ENCODE measurements at places on chromosomes 12 and 14.

- no peak for DNase-seq
Measured at GRCh38 chr12:19506497-19506896, 67.2 kb downstream of the AEBP2 start.

- no peak for DNase-seq
Measured at GRCh38 chr12:33116284-33116683, 219.7 kb upstream of the PKP2 start.

- no peak for DNase-seq
Measured at GRCh38 chr12:26919216-26919555, 18.6 kb downstream of the INTS13 start.

DNA sequence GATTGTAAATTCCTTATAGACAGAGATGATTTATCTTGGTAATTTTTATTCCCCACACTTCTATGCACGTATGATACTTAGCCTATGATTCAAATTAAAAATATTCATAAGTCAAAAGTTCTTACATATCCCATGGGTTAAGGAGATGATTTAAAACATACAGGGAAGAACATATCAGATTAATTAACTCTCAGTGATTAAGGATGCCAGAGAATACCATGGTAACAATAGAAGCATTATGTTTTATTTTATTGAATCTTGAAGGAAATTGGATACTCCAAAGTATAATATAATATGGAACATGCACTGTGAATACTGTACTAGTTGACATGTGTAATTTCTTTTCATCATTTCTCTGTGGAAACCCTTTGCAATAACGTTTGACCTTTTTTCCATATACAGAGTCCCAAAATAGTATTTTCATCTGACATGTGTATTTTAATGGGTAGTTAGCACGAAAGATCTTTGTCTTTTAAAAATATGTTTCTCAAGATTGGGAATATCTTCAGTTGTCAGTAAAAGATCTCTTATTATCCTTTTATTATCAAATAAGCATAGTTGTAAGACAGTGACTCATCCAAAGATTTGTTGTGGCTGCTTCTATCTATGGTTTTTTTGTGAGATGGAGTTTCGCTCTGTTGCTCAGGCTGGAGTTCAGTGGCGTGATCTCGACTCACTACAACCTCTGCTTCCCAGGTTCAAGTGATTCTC is 166.7 kb downstream of the RAD51B start:
- no peak for DNase-seq

DNA sequence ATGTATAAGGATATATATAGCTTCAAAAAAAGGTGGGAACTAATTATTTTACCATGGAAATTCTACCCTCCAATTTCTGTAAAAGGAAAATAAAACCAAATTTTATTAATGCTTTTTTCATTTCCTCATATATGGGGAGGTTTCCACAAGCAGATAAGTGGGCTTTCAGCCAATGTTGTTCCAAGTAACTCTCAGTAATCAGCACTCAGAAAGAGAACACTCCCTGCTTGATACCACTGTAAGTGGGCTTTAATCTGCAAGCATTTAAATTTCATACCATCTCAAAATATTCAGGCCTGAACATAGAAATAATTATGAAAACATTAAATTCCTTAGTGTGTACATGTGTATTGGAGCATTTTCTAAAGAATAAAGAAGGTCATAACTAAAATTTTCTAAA is 827.6 kb downstream of the C12orf50 start:
- DNase-seq, result no peak

DNA sequence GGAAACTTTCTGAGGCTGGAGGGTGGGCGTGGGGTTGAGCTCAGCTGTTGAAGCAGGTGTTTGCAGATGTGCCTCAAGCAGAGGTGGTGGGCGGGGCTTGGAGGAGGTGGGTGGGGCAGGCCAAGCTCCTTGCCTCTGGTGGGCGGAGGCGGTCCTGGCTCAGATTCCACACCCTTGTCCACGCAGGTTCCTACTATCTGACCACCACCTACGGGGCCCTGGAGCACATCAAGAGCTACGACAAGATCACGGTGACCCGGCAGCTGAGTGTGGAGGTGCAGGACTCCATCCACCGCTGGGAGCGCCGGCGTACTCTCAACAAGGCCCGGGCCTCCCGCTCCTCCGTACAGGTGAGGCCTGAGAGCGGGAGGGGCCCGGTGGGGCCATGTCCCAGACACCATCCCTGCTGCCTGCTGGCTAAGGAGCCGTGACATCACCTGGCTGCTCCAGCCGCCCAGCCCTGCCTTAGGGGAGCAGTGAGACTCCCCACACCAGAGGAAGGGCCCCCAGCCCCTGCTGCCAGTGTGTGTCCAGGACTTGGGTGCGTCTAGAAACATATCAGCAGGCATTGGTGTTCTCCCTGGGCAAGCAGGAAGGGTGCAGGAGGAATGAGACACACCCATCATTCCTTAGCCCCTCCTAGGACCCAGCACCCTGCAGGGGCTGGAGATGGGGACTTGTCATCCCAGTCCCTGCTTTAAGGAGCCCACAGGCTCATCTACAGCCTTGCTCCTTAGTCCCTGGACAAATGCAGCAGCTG is 63.4 kb downstream of the LGMN start:
- no peak for DNase-seq

GRCh38 chr12:130153803-130154202 is 8.5 kb upstream of the FZD10 start:
- DNase-seq, result no peak

DNA sequence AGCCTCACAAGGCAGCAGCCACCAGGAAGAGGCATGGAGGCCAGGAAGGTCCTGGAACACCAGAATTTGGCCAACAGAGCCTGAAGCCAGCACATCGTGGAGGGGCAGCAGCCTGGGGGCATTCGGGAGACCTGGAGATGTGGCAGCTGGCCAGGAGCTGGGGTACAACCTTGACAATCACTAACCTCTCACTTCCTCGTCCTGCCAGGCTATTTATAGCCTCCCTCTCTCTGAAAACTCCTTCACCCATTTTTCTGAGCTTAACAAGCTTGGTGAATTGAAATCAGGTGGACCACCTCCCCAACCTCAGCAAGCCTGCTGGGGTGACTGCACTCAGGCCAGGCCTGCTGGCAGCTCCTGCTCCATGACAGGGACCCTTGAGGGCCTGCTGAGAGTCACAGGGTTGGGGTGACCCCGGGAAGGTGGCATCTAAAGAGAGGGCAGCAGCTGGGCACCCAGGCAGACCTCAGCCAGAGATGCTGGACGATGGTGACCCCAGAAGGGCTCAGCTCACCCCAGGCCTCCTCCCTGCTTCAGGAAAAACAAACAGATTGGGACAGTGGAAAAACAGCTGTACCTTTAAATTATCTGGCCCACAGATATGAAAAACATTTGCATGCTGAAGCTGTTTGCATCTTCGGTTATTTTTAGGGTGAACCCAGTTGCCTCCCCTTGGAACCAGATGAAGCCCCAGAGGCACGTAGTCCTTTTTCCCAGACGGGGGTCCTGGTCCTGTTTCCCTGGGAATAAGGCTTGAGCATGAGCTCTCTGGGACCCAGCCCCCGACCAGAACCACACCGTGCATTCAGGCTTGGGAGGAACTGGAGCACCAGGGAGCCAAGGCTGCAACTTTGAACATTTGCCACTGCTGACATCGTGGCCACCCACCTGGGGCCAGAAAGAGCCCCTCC is 67.0 kb downstream of the PITPNM2 start:
- no peak for DNase-seq

DNA sequence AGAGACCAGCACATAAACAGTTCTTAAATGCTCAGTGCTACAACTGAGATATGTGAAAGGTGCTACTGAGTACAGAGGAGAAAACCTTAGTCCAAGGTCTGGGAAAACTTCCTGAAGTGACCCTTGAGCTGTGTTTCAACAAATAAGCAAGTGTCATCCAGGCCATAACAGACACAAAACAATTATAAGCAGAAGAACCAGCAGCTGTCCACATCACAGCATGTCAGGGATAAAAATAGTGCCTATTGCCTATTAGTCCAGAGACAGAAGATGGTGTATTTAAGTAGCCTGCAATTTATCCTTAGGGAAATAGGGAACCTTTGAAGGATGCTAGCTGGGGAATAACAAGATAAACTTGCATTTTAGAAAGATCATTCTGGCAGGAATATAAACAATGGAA is 237.8 kb downstream of the SPTSSA start:
- no peak for DNase-seq
